ENCODE measurements at places on chromosomes 3 and 15.

DNA sequence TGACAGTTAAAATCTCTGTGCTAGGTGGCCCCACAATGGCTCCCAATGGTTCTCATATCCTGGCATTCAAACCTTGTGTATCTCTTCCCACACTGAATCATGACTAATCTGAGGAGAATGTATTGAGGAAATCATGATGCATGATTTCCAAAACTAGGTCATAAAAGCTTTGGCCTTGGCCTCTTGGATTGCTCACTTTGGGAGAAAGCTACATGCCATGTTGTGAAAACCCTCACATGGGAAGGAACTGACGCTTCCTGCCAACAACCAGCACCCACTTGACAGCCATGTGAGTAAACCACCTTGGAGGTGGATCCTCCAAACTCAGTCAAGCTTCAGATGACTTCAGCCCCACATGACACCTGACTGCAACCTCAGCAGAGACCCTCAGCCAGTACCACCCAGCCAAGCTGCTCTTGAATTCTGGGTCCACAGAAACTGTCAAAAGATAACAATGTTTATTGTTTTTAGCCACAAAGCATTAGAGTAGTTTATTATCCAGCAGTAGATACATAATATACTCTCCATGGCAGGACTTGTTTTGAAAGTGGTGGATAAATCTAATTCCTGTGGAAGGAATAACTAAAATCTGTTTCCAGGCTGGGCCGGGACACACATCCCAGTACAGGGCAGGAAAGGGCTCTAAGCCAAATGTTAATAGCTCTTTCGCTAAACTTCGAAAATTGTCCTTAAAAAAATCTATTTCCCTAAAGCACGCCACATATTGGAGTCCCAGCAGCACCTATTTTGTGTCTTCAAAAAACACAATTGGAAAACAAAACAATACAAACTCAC is 1.0 kb upstream of the ZNF620 start:
- peak; percentile 85 for DNase-seq

DNA sequence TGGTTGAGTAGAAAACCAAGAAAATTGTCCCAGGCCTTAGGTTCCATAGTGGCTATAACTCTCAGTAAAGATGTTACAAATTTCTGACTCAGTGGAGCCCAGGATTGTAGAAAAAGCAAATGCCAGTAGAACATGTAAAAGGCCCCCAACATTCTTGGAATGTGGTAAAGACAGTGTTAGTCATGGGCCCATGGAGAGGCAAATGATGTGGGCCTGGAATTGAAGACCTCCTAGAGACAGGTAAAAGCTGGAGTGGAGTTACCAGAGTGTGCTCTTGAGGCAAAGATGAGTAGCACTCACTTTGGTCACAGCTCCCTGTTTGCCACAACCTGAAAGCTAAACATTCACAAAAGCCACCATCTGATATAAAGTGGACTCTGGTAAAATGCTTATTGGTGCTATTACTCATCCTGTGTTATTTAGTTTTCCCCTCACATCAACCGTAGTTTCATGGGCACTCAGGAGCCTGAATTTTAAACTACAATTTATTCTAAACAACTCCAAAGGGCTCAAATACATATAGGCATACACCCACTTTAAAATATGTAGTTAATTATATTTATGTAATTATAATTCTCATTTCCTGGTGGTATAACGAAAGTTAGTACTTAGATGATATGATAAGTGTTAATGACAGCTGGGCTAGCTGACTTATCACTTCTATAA is 359.6 kb upstream of the NECTIN3 start:
- DNase-seq = no peak

DNA sequence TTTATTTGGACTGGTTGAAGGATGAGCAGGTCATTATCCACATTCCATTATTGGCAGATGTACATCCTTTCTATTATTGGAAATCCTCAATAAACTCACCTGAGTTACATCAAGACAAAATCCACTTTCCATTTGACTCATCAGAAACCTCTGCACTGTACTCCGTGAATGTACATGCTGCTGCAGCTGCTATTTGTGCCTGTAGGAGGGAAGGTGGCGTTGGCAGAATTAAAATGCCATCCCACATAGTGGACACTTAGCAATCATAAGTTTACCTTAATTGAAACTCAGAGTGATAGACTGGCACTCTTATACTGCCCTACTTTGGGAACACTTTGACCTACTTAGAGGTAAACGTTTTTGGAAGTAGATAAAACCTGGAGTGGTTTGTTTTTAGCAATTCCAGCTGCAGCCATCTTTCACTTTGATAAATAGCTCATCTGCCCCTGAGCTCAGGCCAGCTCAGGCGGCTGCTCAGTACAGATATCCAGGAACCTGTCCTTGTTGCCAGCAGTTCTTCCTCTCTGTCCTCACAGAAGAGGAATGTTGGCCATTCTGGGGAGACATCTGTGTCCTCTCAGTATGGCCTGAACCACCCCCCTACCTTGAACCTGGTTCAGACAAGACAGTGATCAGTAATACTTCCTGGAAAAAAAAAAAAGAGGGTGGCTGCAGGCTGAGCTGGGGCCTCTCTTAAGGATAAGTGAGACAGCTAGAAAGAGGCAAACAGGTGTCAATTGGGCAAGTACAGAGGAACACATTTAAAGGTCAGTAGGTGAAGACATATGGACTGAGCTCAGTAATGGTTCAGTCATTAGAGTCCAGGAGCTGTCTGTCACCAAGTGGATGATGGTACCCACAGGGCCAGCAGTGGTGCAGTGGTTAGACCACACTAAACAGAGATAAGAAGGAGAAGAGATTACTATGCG is 153.4 kb upstream of the UMPS start:
- DNase-seq = no peak

GRCh38 chr3:170634663-170635384 is 48.9 kb upstream of the SLC7A14 start:
- DNase-seq = no peak

GRCh38 chr15:58331560-58331912 is 100.3 kb upstream of the LIPC start:
- peak; percentile 71 for DNase-seq

DNA sequence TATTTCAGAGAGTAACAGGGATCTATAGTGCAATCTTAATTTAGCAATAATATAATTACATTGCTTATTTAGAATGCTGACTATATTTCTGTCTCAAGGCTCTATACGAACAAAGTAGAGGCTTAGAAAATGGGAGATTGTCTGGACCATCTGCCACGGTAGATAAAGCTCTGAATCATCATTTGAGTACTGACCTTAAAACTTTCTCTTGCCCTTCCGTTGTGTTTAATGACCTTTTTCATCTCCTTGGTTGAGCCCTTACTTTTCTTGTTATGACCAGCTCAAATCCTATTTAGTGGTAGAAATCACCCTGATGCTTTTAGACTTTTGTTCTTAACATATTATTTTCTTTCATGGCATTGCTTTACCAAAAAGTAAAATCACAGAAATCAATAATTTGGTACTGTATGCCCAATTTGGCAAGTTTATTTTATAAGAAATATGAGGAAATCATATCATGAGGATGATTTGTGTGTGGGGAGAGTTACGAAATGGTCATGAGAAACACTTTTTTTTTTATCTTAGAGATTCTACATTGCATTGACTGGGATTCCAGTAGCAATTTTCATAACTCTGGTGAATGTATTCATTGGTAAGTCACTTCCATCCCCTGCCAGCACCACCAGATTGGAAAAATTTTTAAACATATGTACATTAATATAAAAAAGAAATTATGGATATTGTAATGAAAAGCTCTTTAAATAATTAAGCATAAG is 11.0 kb downstream of the NDUFB5 start:
- DNase-seq = no peak

DNA sequence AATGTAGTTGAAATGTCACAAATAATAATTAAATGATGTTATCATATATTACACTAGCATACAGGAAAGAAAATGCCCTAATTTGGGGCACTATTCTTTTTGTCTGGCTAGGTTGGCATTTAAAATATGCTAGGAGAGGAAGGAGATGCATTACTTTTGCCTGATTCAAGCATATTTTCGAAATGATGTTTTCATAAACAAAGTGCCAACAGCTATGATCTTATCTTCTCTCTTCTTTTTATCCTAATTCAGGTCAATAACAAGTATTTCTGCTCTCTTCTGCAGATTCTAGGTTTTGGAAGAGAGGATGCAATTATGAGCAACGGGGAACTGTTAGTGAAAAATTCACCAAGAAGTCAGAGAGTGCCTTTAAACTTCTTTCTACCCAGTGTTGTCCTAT is 55.8 kb upstream of the NR2F2 start:
- peak; percentile 86 for DNase-seq

DNA sequence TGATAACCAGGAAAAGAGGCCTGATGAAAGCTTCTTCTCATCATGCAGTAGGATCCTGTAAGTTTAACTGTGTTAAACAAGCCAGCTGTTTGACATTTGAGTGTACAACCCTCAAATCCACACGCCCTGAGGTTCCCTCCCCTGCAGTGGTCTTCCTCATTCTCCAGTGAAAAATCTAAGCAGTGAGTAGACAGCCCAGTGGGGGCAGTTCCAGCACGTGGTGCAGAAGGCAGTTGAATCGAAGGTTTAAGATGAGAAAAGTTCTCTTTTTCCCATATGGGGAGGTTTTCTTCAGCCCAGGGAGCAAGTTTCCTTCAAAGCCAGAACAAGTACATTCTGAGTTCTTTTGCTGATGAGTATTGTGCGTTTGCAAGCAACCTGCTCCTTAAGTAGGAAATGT is 174.5 kb downstream of the NR2F2 start:
- no peak for DNase-seq

DNA sequence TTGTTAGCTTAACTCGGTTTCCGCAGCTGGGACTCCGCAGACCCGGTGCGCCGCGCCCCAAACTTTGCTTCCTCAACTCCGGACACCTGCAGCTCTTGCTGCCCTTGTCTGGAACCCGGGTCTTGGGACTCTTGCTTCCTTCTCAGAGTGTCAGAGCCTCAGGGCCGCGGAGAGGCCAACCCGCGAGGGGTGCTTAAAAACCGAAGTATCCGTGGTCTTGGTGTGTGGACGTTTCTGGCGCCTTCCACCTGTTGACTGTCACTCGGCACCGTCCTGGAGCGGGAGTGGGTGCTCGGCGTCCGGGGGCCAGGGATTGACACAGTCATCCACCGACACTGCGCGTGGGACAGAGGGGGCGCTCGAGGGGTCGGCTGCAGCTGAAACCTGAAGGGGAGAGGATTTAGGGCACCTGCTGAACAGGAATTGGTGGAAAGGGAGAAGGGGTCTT is 386 bp downstream of the SQOR start:
- peak; percentile 65 for DNase-seq

DNA sequence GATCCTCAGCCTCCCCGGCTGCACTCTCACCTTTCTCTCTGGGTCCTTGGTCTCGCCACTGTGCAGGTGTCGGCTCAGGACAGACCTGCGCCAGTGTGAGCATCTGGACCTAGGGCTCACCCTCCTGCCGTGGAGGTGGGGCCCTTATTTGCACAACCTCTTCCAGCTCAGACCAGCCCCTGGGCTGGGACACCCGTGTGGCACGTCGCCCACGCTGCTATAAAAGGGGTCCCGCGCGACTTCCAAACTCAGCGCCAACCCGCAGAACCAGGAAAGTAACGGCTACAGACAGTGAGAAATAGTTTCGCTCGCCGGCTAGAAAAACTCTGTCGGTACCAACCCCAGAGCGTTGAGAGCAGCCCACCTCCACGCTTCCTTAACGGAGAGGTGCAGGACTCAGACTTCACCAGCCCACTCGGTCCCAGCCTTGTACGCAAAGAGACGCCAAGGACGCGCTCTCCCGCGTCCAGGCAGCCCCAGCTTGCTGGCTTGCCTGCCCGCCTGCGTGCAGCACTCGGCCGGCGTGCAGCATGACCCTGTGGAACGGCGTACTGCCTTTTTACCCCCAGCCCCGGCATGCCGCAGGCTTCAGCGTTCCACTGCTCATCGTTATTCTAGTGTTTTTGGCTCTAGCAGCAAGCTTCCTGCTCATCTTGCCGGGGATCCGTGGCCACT is at the start of the genes DUOX2 and DUOXA2:
Gene DUOX2 (minus strand): TSS at position 97 of the 675 bp plus-strand sequence. CDS start 761 bp downstream, outside the sequence.
Gene DUOXA2 (plus strand): TSS at position 251 of the 675 bp plus-strand sequence. CDS start 280 bp downstream, at position 531.
- DNase-seq = no peak

- no peak for DNase-seq
These were observed 8.0 kb downstream of the MCM2 start for GRCh38 chr3:127606086-127606805.

GRCh38 chr15:80695911-80696661 is 976 bp downstream of the ABHD17C start:
- DNase-seq = peak; percentile 46

- no peak for DNase-seq
These were observed 623.5 kb downstream of the EDEM1 start for GRCh38 chr3:5811016-5811415.

DNA sequence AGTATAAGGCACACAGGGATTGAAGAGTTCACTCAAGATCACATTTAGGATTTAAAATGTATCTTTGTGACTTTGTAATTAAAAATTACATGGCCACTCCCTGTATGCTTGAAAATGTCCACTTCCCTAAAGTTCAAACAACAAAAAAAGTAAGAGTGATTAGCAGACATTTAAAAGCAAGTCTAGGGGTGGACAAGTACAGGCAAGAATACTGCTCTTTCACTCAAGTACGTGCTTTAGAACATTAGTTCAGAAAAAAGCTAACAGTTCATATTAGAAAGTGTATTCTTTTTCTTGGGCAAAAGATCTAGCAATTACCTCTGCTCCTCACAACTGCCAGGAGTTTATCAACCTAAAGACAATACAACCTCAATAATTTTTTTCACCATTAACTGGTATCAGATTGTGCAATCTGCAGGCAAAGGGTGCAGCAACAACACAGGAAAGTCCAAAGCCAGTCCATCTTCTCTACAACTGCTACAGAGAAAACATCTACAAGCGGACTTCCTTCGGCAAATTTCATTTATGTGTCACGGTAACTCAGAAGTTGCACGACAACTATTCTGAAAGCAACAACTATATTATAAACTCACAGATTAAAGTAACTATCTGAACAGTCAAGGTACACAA is 18.1 kb downstream of the CHSY1 start:
- DNase-seq = no peak

- no peak for DNase-seq
These were observed 214.9 kb downstream of the CBLB start for GRCh38 chr3:105653868-105654267.

DNA sequence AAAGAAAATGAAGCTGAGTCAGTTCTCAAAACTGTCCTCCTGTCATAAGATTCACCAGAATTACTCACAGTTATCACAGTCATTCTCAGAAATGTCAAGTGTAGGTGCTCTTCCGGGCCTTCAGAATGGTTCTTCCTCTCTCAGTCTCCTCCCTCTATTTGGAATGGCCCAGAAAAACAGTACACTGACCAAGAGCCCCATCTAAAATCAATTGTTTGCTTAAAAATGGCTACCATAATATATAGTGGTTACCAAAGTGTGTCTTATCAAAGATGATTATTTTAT is 99.8 kb downstream of the MECOM start:
- DNase-seq = no peak

DNA sequence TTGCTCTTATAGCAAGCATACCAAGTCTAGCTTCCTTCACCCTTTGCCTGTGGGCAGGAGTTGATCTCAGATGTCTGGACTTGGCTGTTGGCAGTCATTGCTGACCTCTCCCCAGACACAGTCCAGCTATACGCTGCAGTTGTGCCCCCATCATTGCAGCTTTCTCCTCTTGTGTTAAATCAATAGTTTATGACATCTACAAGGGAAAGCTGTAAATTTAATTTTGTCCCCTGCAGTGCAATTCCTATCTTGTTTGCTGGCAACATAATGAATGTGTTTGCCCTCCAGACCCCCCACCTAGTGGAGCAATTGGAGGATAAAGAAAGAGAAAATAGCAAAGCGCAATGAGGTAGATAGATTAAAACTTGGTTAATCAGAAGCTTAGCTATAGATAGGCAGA is 280.2 kb downstream of the LSAMP start:
- DNase-seq = no peak

GRCh38 chr3:135050536-135050935 is 255.5 kb downstream of the EPHB1 start:
- no peak for DNase-seq
